Activated CD4-positive, CD25-positive, alpha-beta regulatory T cell treated with anti-CD3 and anti-CD28 coated beads, Interleukin-2, amount 50 U/mL, for 24 hours (primary cell): ENCODE measurements at places on chromosomes 3 and 15.

- no peak for ATAC-seq
These were observed 16.9 kb upstream of the LRRC31 start for GRCh38 chr3:169886671-169887070.

- no peak for ATAC-seq
These were observed 115.4 kb upstream of the PRICKLE2 start for GRCh38 chr3:64340641-64341101.

DNA sequence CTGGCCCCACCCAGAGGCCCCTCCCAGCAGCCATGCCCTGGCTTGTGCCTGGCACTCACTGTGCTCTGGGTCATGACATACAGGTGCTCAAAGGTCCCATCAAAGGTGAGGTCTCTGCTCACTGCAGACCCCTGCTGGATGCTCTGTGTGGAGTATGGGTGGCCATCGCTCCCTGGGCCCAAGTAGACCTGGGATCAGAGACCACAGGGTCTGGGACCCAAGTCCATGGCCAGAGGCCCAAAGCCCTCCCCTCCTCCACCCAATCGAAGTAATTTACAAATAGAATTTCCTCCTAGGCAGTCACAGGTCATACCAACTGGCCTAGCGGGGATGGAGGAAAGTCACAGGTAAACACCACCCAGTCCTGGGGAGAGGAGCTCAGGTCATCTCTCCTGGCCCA, 7.6 kb downstream of the PLXNB1 start:
- ATAC-seq, result no peak

DNA sequence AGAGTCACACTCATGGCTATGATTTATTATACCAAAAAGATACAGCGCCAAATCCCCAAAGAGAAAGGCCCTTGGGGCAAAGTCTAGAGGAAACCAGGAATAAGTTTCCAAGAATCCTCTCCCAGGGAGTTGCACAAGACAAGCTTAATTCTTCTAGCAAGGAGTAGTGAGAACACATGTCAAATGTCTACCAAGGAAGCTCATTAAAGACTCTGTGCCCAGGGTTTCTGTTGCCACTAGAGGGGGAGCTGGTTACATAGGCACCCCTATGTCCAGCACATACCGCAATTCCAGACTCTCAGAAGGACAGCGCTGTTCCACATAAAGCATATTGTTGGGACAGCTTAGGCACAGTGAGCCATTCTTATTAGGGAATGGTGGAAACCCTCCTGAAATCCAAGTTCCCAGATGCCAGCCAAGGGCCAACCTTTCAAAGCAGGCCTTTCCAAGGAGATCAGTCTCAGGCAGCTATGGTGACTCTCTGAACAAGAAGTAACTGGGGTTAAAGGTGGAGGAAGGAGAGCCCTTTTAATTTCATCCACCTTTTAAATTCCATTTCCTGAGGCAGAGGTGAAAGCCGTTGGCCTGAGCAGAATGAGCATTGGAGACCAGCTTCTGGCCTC, 194.2 kb downstream of the UACA start:
- no peak for ATAC-seq

- no peak for ATAC-seq
These were observed 16.2 kb downstream of the CPA3 start for GRCh38 chr3:148881286-148881685.

DNA sequence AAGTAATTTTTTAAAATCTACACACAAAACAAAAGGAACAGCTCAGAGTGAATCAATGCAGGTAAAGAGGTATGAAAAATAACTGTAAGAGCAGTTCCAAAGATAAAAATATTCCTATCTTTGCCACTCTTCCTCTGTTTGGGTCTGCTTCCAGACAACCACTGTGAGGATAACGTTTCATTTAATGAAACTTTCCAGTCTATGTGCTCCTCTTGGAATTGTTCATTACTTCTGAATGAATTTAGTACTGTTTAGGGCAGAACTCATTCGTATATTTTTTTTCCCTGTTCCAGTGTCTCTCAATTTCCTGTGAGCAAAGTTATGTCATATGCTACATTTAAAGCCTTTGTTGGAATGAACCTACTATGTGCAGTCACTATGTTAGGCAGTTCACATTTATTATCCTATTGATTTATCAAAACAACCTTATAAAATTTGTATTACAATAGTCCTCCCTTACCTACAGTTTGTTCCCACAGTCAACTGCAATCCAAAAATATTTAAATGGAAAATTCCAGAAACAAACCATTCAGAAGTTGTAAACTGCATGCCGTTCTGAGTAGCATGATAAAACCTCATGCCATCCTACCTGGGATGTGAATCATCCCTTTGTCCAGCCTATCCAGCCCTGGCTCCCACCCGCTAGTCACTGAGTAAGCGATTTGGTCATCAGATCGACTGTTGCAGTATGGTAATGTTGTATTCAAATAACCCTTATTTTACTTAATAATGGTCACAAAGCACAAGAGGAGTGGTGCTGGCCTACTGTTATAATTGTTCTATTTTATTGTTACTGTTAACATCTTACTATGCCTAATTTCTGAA, 98.1 kb downstream of the TMCC1 start:
- no peak for ATAC-seq

- ATAC-seq, result no peak
These were observed 3.1 kb upstream of the CFAP20DC start for GRCh38 chr3:59052803-59053411.

DNA sequence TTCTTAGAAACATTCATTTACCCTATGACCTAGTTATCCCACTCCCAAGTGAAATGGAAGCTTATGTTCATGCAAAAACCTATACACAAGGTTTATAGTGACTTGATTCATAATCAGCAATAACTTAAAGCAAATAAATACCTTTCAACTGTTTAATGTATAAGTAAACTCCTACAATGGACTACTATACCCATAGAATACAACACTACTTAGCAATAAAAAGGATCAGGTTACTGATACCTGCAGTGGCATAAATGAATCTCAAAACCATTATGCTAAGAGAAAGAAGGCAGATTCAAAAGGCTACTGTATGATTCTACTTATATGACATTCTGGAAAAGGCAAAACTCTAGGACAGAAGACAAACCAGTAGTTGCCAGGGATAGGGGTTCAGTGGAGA, 8.3 kb upstream of the POLR2M start:
- no peak for ATAC-seq

GRCh38 chr15:82139823-82140268, 94.0 kb upstream of the MEX3B start:
- ATAC-seq, result no peak

- no peak for ATAC-seq
These were observed 23.4 kb upstream of the PPARG start for GRCh38 chr3:12265508-12265907.

DNA sequence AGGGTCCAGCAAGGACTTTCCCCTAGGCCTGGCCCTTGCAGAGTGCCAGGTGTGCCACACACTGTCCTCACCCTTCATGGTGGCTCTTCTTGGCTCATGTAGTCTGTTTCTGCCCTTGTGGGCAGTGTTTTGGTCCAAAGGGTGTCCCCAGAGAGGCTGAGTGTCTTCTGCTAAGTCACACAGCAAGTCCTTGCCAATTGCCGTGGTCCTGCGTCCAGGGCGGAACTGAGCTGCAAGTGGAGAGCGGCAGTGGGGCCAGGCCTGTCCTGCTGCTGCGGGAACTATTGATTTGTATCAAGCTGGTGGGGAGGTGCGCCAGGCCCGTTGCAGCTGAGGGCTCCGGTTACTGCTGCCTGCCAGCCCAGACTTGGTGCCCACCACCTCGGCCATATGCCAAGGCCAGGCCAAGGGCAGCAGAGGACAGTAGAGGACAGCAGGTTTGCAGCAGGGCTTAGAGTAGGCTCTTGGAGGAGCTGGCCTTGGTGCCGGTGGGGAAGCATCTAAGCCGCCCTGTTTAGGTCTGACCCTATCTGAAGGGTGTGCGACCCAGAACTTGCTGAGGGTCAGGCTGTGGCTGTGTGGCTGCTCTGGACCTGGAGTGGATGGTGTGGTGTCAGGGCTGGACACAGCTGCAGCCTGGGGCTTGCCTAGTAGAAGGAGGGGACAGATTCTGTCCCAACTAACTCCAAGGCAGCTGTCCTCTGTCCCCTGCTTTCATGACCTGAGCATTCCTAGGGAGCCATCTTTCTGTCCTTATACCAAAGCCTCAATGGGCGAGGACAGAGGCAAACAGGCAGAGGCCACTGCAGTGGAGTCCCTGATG, 4.5 kb downstream of the AMIGO3 start:
- ATAC-seq, result no peak

DNA sequence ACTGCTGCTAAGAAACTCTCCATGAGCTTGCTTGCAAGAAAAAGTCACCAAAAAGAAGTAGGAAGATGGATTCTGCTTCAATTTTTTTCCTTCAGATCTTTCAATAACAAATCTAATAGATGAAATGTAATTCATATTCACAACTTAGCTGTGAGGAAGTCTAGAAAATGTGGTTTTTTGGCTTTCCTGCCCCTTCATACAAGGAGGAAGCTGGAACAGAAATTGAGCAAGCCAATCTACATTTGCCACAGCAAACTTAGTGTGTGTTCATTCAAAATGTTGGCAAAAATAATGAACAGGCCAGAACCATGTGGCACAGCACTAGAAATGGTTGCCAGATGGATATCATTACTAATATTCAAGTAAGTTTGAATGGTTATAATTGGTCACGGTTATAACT, 93.2 kb upstream of the NEDD4 start:
- no peak for ATAC-seq

DNA sequence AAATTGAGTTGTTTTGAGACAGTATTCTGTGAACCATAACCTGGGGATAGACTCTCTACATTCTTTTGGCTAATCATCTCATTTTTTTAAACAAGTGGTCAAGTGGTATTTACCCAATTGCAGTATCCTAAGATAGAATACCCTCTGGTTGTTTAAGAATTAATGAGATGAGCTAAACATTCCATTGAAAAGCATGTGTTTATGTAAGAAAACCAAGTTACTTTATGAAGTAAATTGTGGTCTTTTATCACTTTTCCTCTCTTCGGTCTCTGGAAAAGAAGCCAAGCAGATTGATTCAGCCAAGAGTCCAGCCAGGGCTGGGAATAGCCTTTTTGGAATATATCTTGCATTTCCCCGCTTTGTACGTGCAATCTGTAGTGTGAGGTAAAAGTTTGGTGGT, 185.7 kb upstream of the TOPAZ1 start:
- no peak for ATAC-seq

DNA sequence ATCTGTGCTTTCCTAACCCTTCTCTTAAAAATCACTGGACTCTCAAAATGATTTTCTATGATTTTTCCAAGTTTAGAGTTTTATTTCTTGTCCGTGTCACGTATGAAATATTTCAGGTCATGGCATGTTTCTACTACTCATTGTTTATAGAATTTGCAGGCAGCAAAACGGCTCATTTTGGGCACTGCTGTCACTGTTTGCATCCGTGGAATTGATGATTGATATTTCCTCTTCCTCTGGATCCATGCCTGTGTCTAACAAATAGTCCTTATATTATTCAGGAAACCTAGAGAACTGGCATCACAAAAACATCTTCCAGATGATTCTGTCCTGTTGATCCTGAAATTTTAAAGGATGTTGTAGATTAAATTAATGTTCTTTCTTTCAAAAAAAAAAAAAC, 47.6 kb downstream of the LARS2 start:
- ATAC-seq, result no peak

- no peak for ATAC-seq
These were observed 101.3 kb downstream of the DPH6 start for GRCh38 chr15:35444557-35445204.

- ATAC-seq, result no peak
These were observed 97.5 kb upstream of the TPM1 start for GRCh38 chr15:62945063-62945462.

DNA sequence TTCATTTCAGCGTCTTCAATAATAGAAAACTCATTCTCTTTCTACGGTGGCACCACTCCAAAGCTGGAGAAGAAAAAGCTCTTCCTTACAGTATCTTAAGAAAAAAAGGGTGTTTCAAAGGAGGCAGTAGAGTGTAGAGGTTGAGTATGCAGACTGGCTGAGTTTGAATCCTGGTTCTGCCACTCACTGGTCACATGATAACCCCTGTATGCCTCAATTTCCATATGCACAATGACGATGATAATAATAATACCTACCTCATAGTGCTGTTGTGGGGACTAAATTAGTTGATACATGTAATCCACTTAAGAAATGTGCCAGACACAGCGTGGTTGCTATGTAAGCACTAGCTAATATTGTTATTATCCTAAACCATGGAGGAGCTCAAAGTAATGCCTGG, 4.5 kb downstream of the ANP32A start:
- no peak for ATAC-seq

DNA sequence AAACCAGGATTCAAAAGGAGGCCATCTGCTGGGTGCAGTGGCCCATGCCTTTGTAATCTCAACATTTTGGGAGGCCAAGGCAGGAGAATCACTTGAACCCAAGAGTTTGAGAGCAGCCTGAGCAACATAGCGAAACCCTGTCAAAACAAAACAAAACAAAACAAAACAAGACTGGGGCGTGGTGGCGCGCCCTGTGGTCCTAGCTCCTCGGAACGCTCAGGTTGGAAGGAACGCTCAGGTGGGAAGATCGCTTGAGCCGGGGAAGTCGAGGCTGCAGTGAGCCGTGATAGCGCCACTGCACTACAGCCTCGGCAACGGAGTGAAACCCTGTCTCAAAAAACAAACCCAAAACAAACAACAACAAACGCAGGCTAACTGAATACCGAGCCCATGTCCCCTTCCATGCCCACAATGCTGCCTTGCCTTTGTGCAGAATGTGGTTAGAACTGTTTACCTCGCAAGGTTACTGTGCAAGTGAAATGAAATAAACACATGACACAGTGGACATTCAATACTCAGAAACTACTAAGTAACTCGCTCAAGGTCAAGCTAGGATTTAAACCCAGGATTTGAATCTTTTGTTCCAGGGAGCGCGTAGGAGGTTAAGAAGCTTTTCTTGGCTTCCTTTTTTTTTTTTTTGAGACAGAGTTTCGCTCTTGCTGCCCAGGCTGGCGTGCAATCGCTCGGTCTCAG, 766 bp upstream of the EMC4 start:
- ATAC-seq, result no peak

- ATAC-seq, result no peak
These were observed 10.6 kb upstream of the SLC25A36 start for GRCh38 chr3:140931016-140931454.

DNA sequence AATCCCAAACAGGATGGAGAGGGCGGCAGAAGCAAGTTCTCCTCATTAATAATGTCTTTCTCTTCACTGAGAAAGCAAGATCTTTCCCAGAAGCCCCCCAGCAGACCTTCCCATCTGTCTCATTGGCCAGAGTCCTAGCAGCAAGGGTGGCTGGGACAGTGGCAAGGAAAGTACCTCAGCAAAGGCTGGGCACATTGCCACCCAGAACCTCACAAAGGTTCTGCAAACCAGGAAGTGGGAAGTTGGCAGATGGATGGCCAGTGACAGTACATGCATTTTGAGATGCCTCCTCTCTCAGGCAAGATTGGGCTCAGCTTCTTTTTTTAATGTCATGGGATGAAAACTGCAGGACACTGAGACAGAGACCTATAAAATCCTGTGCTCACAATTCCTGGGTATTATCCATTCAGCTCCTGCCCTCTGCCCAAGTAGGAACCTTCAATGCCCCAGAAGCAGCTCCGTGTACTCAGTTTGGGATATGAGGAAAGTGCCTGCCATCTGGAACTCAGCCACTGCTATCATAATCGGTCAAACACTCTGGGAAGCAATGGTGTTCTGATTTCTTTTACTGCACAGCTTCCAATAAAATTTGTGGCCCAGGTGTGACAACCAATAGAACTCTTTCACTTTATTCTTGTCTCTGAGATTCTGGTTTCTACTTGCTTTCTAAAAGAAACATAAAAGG, 25.5 kb downstream of the DPH3 start:
- no peak for ATAC-seq

- no peak for ATAC-seq
These were observed 62.1 kb downstream of the CYFIP1 start for GRCh38 chr15:22918056-22918455.

GRCh38 chr3:69422751-69423150, 36.9 kb upstream of the FRMD4B start:
- ATAC-seq, result no peak

GRCh38 chr3:58266577-58266976, 29.0 kb downstream of the ABHD6 start:
- ATAC-seq, result no peak
